ENCODE measurements at places on chromosomes 16 and 17.
A peak's percentile ranks its signal among the peaks of the same experiment; 100 is the strongest.

DNA sequence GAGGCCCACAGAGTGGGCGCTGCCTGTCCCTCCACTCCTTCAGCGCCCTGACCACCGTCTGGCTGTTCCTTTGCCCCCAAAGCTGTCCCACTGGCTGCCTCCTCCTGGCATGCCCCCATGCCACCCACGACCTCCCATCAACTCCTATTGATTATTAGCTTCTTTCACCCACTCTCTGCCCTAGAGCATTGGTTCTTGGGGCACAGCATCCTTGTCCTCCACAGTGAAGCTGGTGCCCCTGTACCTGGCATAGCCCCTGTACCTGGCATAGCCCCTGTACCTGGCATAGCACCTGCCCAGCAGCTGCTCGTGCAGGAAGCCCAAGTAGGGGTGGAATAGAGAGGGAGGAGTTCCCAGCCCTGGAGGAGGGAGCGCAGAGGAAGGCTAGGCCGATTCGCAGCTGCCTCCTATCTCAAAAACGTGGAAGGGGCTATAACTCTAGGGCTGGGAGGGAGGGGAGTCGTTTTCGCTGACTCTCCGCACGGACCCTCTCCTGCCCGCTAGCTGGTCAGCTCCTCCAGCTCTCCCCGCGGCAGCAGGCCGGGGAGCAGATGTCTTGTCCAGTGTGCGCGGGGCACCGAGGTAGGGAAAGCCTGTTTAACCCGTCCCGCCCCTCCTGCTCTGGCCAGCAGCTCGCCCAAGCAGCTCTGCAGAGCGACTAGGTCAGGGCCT, 5.7 kb upstream of the ACTG1 start:
- DNase-seq: no peak

GRCh38 chr17:22337467-22337866, 645.1 kb downstream of the KCNJ18 start:
- no peak for DNase-seq

GRCh38 chr16:17496891-17497290, 26.1 kb upstream of the XYLT1 start:
- DNase-seq: peak; percentile 41

- peak; percentile 31 for DNase-seq
Measured at GRCh38 chr17:38703742-38704605, 1.1 kb upstream of the MLLT6 start.

GRCh38 chr16:85296859-85297660, 184.8 kb upstream of the CIBAR2 start:
- DNase-seq: peak; percentile 40

DNA sequence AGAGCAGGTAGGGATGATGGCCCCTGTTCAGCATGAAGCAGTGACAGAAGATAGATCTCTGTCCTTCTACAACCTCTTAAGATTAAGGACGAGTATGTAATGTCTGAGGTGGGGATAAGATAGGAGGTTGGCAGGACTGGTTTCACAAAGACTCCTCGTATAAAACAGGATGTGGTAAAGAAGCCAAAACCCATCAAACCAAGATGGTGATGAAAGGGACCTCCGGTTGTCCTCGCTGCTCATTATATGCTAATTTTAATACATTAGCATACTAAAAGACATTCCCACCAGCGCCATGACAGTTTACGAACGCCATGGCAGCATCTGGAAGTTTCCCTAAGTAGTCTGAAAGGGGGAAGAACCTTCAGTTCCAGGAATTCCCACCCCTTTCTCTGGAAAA, 27.3 kb downstream of the MIS12 start:
- DNase-seq: no peak

- DNase-seq: no peak
Measured at GRCh38 chr17:66965801-66966262, 1.3 kb downstream of the CACNG4 start.

DNA sequence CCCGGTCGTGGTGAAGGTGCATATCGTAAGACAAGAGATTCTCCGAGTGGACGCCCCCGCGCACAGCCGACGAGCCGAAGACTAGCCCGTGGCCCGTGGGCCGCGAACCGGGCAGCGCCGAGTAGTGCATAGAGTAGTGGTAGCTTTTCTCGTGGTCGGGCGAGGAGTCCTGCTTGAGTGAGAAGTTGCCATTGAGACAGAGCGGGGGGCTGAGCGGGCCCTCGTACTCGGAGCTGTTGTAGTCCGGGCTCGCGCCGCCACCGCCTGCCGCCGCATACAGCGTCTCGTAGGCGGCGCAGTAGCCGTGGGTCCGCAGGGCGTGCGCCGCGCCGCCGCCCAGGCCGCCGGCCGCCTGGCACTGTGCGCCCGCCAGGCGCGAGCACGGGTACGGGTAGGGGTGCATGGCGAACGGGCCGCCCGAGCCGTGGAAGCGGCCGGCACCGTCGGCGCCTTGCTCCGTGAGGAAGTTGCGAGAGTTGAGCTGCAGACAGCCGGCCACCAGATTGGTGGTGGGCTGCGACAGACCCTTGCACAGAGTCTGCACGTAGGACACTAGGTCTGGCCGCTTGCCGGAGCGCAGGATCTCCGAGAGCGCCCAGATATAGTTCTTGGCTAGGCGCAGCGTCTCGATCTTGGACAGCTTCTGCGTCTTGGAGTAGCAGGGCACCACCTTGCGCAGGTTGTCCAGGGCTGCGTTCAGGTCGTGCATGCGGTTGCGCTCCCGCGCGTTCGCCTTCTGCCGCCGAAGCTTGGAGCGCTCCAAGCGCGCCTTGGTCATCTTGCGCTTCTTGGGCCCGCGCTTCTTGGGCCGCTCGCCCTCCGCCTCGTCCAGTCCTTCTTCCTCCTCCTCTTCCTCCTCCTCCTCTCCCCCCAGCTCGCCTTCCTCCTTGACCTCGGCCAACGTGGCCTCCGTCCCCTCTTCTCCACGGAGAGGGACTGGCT, 2.0 kb downstream of the NEUROD2 start:
- DNase-seq: no peak

DNA sequence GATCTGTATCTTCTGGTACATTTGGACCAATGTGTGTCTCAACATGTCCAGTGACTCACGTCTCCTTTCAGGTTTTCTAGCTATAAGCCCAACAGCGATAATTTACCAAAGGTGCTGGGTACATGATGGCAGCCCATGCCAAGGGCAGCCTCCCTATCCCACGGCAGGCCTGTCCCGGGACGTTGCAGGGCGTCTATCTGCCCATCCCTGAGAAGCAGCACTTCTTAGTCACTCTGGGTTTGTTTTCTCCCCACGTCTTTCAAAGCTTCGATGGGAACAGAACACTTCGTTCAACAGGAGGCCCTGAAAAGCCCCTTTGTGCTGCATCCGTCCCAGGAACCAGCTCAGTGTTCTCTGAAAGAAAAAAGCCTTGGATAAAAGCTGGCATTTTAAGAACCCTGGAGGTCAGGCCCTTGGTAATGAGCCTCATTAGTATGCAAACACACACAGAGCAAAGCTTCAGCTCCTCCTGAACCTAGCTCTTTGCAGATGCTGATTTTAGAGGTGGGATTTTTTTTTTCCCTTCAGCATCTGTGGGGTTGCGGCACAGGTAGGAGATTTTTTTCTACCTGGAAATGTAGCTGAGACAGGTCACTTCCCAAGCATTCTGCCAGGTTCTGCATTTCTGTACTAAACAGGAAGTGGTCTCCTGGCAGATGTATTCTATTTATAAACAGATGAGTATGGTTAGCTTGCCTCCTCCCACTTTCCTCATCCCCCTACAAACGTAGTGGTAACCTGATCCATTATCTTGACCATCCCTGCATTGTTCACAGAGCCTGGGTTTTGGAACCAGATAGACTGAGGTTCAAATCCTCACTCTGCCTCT, 17.5 kb upstream of the MT4 start:
- DNase-seq: no peak

GRCh38 chr17:29149431-29150064, 30.6 kb downstream of the MYO18A start:
- peak; percentile 61 for DNase-seq

DNA sequence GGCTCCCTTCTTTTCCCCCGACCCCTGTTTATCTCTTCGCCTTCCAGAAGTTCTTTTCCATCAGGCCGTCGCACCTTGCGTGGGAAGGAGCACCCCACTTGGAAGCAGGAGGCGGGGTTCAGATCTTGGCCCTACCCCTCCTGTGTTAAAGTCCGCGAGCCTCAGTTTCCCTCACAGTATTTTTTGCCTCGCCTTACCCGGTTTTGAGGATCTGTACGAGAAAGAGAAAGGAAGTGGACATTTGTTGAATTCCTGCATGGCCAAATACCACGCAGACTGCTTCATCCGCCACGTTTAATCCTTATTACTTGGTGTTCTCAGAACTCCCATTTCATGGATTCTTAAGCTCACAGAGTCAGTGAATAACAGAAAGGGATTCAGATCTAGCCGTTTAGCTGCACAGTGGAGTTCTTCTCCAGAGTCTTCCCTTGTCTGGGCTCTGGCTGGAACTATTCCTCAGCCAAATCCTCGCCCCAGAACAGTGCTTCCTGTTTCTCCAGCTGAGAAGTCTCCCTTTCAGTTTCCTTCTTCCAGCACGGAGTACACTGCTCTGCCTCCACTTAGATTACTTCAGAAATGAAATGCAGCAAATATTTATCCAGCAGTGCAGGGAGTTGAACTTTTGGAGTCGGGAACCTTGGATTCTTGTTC, 590 bp downstream of the TMEM219 start:
- peak; percentile 83 for DNase-seq

DNA sequence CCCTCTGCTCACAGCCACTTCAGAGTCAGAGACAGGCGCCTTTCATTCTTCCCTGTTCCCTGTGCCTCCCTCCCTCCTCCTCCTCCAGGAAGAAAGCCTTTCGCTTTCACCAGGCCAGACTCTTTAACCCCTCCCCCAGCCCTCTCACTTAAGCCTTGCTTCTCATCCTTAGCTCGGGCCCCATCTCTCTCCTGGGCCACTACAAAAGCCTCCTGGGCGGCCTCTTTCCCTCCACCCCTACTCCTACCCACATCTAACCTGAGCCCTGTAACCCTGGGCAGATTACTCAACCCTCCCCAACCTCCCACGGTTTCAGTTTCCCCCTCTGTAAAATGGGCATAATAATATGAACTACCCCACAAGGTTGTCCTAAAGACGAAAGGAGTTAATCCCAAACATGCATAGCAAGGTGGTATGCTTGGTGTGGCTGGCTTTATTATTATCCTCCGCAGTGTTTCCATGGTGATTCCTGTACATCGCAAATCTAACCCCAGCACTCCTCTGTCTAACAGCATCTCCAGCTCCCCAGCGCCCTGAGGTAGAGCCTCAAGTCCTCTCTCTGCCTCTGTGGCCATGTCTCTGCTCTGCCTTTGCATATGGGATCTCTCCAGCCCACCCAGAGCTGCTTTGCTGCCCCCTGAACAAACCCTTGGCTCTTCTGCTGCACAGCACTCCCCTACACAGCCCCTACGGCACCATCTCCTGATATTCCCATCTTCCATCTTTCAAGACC, 17.7 kb downstream of the PIMREG start:
- no peak for DNase-seq

- DNase-seq: peak; percentile 37
Measured at GRCh38 chr16:1054660-1055556, 17.6 kb upstream of the SSTR5 start.

GRCh38 chr16:30470632-30470995, 1.9 kb upstream of the ITGAL start:
- no peak for DNase-seq

- DNase-seq: no peak
Measured at GRCh38 chr17:56558088-56558487, 35.4 kb upstream of the NOG start.

DNA sequence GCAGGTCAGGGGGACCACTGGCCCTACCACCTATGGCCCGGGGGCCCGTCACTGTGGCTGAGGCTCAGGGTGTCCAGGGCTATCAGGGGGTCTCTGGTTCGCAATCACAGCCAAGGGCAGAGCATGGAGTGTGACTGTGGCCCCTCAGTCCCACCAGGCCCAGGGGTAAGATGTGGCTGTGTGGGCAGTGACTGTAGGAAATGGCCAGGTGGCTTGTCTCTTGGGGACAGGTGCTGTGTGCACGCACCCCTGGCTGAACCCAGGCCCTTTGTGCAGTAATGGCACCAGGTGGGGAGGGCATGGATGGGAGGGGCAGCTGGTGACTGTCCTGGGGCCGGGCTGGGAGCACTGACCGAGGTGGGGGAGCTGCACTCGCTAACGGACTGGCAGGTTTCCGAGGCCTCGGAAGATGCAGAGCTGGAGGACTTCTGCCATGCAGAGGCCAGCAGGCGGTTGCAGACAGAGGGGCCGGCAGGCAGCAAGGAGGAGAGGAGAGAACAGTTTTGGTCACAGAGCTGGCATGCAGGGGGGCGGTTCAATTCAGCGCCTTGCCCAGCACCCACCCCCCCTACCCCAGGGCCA, 18.8 kb downstream of the IL34 start:
- DNase-seq: no peak

DNA sequence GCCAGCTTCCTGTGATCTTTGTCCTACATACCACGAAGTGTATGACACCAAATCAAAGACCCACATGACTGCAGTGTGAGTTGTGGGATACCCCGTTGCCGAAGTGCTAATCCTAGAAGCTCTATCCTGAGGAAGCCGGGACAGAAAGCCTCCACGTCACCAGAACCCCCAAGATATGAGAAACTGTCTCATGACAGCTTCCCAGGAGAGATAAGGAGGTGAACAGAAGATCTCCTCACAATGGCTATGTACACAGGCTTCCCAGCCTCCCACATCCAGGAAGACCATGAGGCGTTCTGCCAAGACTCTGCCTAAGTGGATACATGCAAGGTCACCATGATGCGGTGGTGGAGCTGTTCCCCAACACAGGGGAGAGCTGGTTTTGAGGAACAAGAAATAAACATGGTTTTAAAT, 37.1 kb downstream of the TRIM25 start:
- DNase-seq: no peak

- DNase-seq: no peak
Measured at GRCh38 chr16:76081967-76082366, 195.2 kb upstream of the CNTNAP4 start.

GRCh38 chr17:47698749-47699535, 5.0 kb downstream of the TBKBP1 start:
- peak; percentile 35 for DNase-seq

DNA sequence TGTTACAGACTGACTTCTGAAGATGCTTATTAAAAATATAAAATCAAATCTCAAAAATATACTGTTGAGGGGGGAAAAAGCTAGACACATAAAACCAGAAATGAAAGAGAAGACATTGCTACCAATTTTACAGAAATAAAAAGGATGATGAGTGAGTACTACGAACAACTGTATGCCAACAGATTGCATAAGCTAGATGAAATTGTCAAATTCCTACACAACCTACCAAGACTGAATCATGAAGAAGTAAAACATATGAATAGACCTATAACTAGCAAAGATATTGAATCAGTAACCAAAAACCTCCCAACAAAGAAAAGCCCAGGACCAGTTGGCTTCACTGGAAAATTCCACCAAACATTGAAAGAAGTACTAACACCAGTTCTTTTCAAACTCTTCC, 3.5 kb upstream of the CAPNS2 start:
- DNase-seq: no peak

GRCh38 chr17:72008236-72008876, 112.5 kb upstream of the SOX9 start:
- DNase-seq: no peak

GRCh38 chr16:15873301-15873700, 15.1 kb downstream of the CEP20 start:
- no peak for DNase-seq

GRCh38 chr16:4062212-4062802, 53.9 kb downstream of the ADCY9 start:
- no peak for DNase-seq

GRCh38 chr17:3724378-3725077, 825 bp downstream of the HASPIN start:
- DNase-seq: no peak
